ENCODE measurements at places on chromosomes 7 and 10.

DNA sequence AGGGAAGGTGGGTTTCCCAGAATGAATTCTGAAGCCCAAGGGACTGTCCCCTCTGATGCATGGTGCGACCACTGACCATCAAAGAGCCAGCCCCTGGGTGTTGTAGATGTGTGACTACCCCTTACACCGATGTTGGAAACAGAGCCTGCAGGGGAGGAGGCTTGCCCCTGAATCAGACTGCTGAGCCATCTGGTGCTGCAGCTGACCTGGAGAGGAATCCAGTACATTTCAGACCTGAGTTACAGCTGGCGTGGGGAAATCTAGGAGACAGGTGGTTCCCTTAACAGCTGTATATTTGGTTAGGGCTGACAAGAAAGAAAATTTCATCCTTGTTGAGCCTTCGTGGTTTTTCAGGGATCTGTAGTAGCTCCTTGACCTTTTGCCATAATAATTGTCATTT lies 195.5 kb downstream of the CELF2 start:
- DNase-seq, result no peak

- no peak for DNase-seq
These were observed 806.8 kb downstream of the GRM8 start for GRCh38 chr7:126445991-126446390.

GRCh38 chr10:129275886-129276285 lies 191.2 kb upstream of the MGMT start:
- DNase-seq, result no peak

GRCh38 chr10:21441625-21442024 lies 83.9 kb downstream of the SKIDA1 start:
- DNase-seq, result no peak

GRCh38 chr7:28800150-28800549 lies 158.0 kb downstream of the TRIL start:
- no peak for DNase-seq

DNA sequence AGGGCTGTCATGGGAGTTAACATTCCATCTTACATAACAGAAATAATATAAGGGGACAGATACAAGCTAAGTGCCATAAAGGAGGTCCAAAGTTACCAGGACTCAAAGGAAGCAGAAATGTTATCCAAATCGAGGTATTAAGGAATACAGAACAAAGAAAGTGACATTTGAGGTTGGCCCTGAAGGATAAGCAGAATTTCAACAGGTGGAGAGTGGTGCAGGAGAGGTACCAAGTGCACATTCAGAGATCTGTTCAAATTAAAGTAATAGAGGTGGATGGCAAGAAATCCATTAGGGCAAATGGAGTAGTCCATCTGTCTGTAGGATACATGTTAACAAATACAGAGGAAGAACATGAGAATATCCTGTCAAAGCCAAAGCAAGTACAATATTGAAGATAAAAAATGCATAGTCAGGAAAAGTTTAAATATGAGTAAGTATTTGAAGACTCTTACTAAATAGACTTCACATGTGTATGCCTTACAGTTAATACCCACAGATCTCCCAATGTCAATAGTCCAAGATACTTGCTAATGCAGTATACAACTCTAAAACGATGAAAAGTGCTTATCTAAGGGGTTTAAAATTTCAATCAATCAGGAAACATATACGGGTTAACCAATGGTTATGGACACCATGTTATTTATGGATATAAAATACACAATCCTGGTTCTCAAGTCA lies 10.0 kb downstream of the CDK6 start:
- DNase-seq, result no peak

DNA sequence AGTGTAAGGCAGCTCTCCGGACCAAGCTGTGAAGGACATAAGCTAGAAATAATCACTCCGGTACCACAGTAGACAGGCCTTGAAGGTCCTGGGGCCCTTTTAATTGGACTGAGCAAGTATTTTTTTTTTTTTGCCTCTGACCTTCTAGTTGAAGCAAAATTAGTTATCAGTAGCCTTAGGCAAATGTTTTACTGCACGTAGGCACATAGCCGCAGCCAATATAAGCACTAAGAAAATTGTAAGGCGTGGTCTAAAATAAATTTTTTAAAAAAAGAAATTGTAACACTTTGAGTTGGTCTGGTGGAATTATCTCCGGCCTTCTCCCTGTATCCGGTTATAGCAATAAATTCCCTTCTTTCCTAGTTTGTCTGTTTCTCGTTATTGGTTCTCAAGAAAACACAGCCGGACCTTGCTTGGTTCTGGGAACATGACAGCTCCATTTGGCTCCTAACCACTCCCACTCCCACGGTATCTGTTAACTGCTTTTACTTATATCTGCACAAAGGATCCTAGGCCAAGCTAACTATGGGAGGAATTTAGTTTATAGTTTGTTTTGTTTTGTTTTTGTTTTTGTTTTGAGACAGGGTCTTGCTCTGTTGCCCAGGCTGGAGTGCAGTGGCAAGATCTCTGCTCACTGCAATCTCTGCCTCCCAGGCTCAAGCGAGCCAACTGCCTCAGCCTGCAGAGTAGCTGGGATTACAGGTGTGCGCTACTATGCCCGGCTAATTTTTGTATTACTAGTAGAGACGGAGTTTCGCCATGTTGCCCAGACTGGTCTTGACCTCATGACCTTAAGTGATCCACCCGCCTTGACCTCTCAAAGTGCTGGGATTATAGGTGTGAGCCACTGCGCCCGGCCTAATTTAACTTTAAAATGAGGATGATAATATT lies 124.4 kb upstream of the KIF5B start:
- DNase-seq, result no peak

DNA sequence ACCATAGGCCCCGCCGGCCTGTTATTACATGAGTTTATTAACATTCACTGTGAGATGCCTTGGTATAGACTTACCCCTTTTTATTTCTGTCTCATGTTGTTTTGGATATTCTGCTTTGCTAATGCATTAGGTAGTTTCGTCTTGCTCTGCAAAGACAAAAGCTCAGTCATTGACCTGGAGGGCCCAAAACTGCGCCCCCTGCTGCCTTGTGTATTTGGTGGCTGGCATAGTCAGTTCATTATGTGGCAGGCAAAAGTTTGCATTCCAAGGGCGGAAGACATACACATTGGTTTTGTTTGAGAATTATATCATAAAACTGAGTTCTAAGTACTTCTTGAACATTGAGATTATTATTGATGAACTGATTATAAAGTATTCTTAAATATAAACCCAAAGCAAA lies 372.5 kb downstream of the SDK1 start:
- no peak for DNase-seq

DNA sequence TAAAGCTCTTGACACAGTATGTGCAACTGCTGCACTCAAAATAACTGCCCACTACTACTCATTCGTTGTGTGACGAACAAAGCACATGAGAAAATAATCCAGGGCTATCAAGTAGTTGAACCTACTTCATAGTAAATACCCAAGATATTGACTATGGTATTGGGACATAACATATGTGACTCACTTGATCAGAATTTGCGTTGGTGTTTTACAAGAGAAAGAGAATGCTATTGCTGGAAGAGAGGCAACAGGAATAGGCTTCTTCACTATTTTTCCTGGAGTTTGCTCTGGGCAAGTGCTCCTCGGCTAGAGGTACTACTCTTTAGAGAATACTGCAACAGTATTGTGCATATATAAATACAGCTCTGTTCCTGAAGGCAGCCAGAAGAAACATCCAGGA lies 2.5 kb downstream of the DGKB start:
- DNase-seq, result no peak

DNA sequence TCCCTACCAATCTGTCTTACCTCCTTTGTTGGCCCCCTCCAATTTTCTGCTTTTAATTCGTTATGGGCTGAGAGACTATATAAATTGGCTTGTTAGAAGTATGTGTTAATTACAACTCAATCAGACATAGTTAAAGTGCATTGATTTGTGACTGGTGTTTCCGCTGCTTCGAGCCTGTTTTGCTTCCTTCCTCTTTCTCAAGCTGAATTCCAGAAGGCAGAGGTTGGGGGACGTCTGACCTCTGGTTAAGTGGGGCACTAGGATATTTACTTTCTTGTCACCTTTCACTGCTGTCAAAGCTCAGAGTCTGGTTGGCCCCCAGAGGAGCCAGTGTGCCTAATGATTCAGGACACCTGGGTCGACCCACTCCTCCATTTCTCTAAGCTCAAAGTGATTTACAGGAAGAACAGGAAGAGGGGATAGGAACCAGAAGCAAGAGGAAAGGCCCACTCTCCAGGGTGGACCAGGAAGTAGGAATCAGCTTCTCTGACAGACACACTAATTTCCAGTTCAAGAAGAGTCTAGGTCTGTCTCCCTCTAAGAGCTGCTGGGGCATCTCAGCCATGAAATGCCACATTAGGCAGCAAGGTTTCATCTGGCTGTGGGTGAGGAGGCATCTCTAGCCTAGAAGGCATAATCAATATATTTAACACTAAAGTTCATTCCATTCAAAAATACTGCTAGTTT lies 397.2 kb upstream of the NPVF start:
- DNase-seq, result no peak

GRCh38 chr10:88395677-88396076 lies 187.4 kb downstream of the RNLS start:
- DNase-seq, result no peak

DNA sequence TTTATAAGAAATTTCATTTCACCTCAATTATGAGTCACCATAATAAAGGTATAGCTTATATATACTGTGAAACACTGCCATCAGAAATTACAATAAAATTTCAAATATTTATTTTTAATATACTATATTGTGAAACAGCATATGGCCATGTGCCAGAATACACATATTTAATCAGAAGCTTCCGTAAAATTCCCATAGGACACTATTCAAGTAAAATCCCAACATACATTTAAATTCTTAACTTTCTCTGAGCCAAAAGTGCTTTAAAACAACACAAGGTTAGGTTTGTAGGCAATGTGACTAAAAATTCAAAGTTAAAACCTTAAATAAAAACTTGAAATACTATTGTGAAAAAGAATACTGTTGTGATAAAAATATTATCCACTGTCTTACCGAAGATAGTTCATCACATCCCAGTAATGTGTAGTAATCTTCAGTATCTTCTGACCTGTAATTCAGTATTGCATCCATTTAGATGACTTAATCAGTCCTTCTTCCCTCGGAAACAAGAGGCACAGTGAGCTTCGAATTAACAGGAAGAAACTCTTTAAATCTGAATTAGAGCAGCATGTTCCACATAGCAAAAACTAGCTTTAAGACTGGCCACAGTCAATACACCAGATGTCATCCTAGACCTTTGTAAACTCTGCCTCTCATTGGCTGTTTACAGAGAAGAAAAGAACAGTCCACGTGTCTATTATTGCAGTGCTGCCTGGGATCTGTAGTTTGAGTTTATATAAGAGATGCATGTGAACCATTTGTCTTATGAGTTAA lies at the start of gene DNAJC12:
Gene DNAJC12 (minus strand): TSS at position 648 of the 774 bp plus-strand sequence. CDS start 177 bp downstream, at position 471.
- no peak for DNase-seq
